ENCODE measurements at places on chromosomes 5 and 9.

- H3K36me3 ChIP-seq, result no peaks in the 10 kb centered on the region
- peak overlapping the region; percentile 74 for H3K4me3 ChIP-seq
- H3K27ac ChIP-seq, result no peak overlapping the region
- peaks cover 21% of the 10 kb centered on the region for H3K4me1 ChIP-seq
- no peak for DNase-seq
Measured at GRCh38 chr9:129352146-129352865, 174.2 kb upstream of the IER5L start.

- H3K27me3 ChIP-seq, result no peaks in the 10 kb centered on the region
- H3K4me1 ChIP-seq, result peaks cover 20% of the 10 kb centered on the region
- no peaks in the 10 kb centered on the region for H3K36me3 ChIP-seq
- no peak for DNase-seq
Measured at GRCh38 chr5:59317774-59318205, 575.7 kb downstream of the PDE4D start.

DNA sequence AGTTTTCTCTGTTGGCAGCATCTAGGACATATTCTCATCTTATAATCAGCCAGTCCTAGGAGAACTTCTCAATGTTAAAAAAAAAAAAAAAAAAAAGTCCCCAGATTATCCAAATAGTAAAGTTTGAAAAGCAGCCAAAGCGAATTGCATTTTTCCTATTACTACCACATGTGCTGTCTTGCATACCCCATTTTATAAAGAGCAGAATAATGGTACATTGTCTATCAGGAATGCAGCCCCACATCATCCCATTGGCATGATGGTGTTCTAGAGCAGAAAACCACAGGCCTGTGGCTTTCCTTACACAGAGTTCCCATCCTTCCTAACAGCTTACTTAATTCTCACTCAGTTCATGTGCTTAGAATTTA lies 381.6 kb downstream of the TMEM38B start:
- H3K4me3 ChIP-seq, result no peak overlapping the region
- no peak for DNase-seq
- no peak overlapping the region for H3K27ac ChIP-seq
- H3K4me1 ChIP-seq, result no peaks in the 10 kb centered on the region
- H3K27me3 ChIP-seq, result no peaks in the 10 kb centered on the region
- no peaks in the 10 kb centered on the region for H3K36me3 ChIP-seq

DNA sequence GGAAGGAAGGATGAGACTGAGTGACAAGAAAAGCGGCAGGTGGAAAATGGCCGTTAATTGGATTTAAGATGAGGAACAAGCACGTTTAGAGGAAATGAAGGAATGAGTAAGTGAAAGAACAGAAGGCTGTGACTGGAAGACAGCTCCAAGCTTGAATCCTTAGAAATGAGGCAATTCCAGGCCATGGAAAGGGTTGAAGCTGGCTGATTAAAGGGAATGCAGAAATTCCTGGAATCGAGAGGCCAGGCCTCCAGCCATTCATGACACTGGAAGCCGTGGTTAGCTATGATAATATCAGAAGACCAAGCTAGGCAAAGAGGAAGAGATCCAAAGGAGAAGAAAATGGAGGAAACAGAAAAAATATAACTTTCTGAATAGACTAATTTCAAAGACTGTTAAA lies 84.2 kb downstream of the ARL15 start:
- no peaks in the 10 kb centered on the region for H3K36me3 ChIP-seq
- H3K4me3 ChIP-seq, result no peak overlapping the region
- no peak overlapping the region for H3K27ac ChIP-seq
- H3K4me1 ChIP-seq, result no peaks in the 10 kb centered on the region
- H3K27me3 ChIP-seq, result no peaks in the 10 kb centered on the region

- H3K4me1 ChIP-seq, result no peaks in the 10 kb centered on the region
- no peak overlapping the region for H3K4me3 ChIP-seq
- H3K27ac ChIP-seq, result no peak overlapping the region
- H3K27me3 ChIP-seq, result no peaks in the 10 kb centered on the region
- no peaks in the 10 kb centered on the region for H3K36me3 ChIP-seq
- no peak for DNase-seq
Measured at GRCh38 chr5:92371889-92372235, 988.7 kb upstream of the ARRDC3 start.

DNA sequence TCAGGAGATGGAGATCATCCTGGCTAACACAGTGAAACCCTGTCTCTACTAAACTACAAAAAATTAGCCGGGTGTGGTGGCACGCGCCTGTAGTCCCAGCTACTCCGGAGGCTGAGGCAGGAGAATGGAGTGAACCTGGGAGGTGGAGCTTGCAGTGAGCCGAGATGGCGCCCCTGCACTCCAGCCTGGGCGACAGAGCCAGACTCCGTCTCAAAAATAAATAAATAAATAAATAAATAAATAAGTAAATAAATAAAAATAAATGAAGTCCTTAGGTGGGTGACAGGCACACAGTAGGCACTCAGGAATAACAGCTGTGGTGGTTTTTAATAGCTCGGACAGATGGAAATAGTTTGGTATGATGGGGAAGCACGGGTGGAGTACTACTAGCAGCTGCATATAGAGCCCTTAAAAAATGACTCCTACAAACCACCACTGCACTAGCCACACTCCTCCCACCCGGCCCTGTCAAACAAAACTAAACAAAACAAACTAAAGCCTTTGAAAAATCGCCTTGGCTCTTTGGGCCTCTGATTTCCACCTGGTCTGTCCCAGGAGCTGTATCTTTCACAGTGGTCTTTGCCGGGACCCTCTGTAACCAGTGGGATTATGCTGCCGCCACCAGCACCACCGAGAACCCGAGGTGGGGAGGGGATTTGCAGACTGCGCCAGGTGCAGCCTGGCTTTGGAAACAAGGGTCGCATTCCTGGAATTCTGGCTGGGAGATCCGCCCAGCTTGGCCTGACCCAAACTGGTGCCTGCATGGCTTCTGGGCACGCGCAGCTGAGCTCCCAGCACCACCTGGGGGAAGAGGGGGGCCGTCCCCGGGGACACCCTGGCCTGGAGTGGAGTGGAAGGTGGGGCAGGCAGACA lies 5.1 kb upstream of the WDR5 start:
- no peak for DNase-seq
- H3K36me3 ChIP-seq, result no peaks in the 10 kb centered on the region
- no peaks in the 10 kb centered on the region for H3K27me3 ChIP-seq

DNA sequence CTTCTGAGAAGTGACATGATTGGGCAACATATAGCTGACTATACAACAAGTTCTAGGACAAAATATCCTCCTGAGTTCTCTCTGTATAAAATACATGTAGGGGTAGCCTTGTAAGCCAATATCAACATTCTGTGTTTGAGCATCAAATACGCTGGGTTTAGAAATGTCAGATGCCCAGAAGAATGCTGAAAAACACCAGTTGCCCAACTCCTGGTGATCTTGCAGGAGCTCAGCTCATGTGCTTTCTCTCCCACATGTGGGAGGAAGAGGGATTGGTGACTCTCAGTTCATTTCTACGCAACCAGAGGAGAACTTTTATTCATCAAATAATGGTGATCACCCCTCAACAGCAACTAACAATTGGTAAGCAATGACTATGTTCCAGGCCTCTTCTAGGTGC lies 810.9 kb upstream of the ACO1 start:
- H3K27me3 ChIP-seq, result no peaks in the 10 kb centered on the region
- H3K4me1 ChIP-seq, result no peaks in the 10 kb centered on the region
- no peak overlapping the region for H3K4me3 ChIP-seq
- no peak for DNase-seq

DNA sequence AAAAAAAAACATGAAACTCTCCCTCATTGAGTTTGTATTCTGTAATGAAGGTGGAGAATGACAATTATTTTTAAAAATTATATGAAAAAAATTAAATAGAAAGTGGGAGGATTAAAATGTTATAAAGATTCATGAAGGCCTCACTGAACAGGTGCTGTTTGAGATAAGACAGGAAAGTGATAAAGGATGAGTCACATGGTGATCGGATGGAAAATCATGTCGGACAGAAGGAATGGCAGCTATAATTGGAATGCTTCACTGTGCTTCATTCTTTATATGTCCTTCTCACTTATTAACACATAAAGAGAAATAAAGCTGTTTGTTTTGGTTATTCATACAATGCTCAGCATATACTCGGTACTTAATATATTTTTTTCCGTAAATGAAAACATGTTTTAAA lies 464.5 kb upstream of the RGMB start:
- no peak overlapping the region for H3K4me3 ChIP-seq
- H3K27ac ChIP-seq, result no peak overlapping the region
- no peaks in the 10 kb centered on the region for H3K27me3 ChIP-seq
- H3K36me3 ChIP-seq, result no peaks in the 10 kb centered on the region
- DNase-seq, result no peak

DNA sequence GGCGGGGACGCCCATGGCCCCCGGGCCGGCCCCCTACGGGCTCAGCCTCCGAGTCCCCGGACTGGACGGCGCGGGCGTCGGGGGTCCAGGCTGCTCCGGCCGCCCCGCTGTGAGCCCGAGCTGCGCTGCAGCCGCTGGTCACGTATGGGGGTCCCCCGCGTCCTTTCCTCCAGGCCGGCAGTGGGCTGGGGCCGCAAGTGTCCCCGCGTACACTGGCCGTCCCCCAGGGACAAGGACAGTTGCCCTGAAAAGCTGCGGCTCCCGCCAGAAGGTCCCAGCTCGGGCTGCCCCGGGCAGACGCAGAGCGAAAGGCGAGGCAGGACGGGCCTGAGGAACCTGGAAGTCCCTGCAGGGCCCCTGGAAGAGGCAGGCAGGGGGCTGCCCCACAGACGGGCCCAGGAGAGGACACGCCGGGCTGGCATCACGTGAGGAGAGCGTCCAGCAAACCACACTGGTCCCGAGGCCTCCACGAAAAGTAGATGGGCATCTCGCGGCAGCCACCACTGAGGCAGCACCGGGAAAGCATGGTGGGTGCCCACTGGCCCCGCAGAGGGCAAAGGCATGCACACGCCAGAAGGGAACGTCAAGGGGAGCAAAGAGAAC lies 3.3 kb upstream of the NKD2 start:
- no peaks in the 10 kb centered on the region for H3K36me3 ChIP-seq
- peak overlapping the region; percentile 73 for H3K4me3 ChIP-seq
- H3K4me1 ChIP-seq, result peaks cover 5% of the 10 kb centered on the region

DNA sequence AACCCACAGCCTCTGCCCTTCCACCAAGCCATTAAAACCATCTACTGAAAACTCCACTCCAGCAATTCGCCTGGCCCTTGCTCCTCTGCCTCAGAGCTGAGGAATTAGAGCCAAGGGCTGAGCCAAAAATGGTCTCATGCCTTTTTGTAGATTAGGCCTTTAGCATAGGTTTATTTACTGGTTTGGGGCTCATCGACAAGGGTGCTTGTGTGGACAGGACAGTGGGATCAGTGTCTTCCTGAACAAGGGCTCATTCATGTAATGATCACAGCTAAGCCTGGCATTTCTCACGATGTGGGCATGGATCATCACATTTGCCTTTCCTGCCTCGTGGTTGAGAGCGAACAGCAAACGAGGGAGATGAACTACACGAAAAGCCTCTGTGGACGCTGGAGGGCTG lies 59.2 kb upstream of the PHF24 start:
- H3K36me3 ChIP-seq, result no peaks in the 10 kb centered on the region
- H3K27ac ChIP-seq, result no peak overlapping the region
- no peaks in the 10 kb centered on the region for H3K27me3 ChIP-seq
- H3K4me1 ChIP-seq, result no peaks in the 10 kb centered on the region

DNA sequence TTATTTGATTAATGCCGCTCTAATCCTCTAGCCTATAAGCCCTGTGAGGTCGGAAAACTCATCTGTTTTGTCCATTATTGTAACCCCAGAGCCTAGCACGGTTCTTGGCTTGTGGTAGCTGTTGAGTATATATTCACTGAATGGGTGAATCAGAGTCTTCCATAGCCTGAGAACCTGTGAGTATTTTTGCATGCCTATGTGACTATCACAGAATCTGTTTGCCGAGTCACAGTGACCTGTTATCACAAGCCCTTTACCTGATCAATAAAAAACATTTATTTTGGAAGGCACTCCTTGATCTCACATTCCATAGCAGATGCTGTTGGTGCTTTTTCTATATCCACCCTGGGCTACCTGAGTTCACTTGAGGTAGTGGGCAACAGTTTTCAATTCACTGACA lies 125.0 kb upstream of the STC2 start:
- no peaks in the 10 kb centered on the region for H3K27me3 ChIP-seq
- H3K36me3 ChIP-seq, result no peaks in the 10 kb centered on the region
- H3K4me1 ChIP-seq, result peaks cover 21% of the 10 kb centered on the region
- no peak overlapping the region for H3K4me3 ChIP-seq

- no peaks in the 10 kb centered on the region for H3K27me3 ChIP-seq
- no peak overlapping the region for H3K4me3 ChIP-seq
- no peak for DNase-seq
- peaks cover 70% of the 10 kb centered on the region for H3K36me3 ChIP-seq
- H3K4me1 ChIP-seq, result no peaks in the 10 kb centered on the region
Measured at GRCh38 chr9:130632841-130633240, 31.6 kb upstream of the PRDM12 start.

DNA sequence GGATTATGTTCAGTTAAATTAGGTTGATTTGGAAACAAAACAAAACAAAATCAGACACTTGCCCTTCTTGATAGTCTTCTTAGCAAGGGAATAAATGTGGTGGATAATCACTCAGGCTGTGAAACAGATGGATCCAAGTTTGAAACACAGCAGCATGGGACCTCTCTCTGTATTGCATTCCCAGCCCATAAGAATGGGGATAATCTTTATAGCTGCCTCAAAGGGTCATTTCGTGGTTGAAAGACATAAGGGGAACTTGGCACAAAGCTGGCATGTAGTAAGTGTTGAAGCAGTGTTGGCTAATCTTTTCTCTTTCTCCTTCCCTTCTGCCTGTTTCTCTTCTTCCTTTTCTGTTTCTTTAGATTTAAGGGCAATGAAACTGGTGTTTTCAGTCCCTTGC lies 333.9 kb upstream of the TLE4 start:
- DNase-seq, result no peak
- no peak overlapping the region for H3K4me3 ChIP-seq
- H3K4me1 ChIP-seq, result no peaks in the 10 kb centered on the region
- H3K27ac ChIP-seq, result no peak overlapping the region

DNA sequence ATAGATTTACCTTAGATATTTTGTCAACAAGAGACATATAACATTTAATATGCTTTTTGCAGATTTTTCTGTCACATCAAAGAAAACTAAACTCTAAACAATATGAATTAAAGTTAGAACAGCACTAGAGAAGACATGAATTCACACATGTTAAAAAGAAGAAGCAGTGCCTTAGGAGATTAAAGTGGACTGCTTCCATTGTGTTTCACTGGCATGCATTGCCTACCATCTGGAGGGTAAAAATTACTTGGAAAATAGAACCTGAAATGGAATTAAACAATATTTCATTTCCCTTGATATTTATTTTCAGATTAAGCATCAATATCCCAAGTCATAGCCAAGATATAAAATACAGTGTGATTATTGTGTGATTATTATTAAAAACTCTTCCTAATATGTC lies 319.4 kb upstream of the CDH18 start:
- no peaks in the 10 kb centered on the region for H3K4me1 ChIP-seq
- H3K36me3 ChIP-seq, result no peaks in the 10 kb centered on the region
- H3K27me3 ChIP-seq, result no peaks in the 10 kb centered on the region
- no peak overlapping the region for H3K27ac ChIP-seq
- no peak overlapping the region for H3K4me3 ChIP-seq

- peaks cover 3% of the 10 kb centered on the region for H3K4me1 ChIP-seq
- H3K27me3 ChIP-seq, result no peaks in the 10 kb centered on the region
- no peaks in the 10 kb centered on the region for H3K36me3 ChIP-seq
- no peak overlapping the region for H3K27ac ChIP-seq
- DNase-seq, result no peak
Measured at GRCh38 chr9:114811301-114811700, 5.5 kb upstream of the TNFSF15 start.

GRCh38 chr9:6198251-6198650 lies 17.4 kb upstream of the IL33 start:
- H3K27me3 ChIP-seq, result no peaks in the 10 kb centered on the region
- no peaks in the 10 kb centered on the region for H3K36me3 ChIP-seq
- H3K4me1 ChIP-seq, result no peaks in the 10 kb centered on the region

All from thoracic aorta (tissue), 2 donors.